Foreskin keratinocyte (primary cell): ENCODE measurements at places on chromosomes 1 and 21.
A peak's percentile ranks its signal among the peaks of the same experiment; 100 is the strongest.

DNA sequence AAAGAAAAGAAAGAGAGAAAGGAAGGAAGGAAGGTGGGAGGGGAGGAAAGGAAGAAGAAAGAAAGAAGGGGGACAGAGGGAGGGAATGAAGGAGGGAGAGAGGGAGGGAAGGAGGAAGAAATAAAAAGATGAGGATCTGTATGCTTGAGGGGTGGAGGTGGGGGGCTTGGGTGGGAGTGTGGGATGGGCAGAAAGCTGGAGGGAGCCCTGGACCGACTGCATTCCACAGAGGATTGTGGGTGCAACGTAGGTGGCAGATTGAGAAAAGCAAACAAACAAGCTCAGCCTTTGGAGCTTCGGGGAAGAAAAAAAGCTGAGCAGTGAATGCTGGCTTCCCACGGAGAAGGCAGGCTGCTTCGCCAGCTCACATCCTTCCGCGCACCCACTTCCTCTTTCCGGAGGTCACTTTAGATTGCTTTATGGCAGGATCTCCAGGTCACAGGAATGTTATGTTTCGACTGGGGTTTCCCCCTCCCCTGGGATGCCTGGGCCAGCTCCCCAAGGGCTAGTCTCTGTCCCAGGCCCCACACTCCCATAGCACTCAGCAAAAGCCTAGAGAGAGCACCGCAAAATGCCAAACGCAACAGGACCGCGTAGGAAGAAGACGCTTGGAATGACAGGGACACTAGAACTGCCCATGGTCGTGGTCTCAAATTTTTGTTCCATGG, 20.7 kb upstream of the LGALS8 start:
- DNase-seq = no peak

- DNase-seq = no peak
These were observed 228.6 kb downstream of the GPATCH2 start for GRCh38 chr1:217402301-217402700.

GRCh38 chr1:148290881-148291280, 138.8 kb upstream of the NBPF11 start:
- DNase-seq = no peak

GRCh38 chr1:2496746-2497145, 20.7 kb downstream of the PLCH2 start:
- DNase-seq = no peak

GRCh38 chr1:150234309-150234565, 1.7 kb downstream of the ANP32E start:
- DNase-seq = no peak

DNA sequence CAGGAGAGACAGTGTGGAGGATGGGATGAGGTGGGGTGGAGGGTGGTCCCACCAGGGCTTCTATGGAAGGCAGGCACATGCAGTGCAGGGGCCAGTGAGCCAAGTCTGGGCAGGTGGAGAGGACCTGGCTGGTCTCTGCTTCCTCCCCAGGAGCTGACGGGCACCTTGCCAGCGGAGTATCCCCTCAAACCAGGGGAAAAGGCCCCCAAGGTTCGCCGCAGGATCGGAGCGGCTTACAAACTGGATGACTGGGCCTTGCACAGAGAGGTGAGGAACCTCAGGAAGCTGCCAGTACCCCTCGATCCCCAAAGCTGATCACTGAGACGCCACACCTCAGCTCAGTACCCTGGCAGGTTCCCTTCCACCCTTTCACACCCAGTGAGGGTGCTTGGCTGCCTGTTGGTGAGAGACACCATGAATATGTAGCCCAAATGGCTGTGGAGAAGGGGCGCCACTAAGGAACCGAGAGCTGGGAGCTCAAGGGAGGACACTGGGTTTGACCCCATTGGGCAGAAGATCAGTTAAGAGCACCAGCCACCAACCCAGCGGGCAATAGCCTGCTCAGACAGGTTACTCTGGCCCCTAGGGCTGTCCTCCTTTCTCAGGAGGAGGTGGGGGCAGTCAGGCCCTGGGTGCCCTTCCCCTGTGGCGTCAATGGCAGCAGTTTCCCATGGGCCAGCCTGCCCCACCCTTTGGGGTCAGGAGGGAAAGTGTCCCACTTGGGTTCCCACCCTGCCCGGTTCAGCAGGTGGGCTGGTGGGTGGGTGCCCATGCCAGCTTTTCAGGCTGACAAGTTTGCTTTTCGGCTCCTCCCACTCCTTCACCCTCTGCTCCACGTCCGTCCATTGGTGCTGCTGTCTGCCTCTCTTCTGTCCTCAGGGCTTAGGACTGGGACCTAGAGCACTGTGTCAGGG, 5.5 kb downstream of the INAVA start:
- no peak for DNase-seq

- peak; percentile 62 for DNase-seq
These were observed at the start of gene CAPN2 for GRCh38 chr1:223712194-223712849. Gene CAPN2, plus strand, starts transcription at chr1:223712539. Its CDS starts 102 bp downstream, at chr1:223712641.

GRCh38 chr1:1630965-1631781, 800 bp upstream of the MMP23B start:
- DNase-seq = no peak

DNA sequence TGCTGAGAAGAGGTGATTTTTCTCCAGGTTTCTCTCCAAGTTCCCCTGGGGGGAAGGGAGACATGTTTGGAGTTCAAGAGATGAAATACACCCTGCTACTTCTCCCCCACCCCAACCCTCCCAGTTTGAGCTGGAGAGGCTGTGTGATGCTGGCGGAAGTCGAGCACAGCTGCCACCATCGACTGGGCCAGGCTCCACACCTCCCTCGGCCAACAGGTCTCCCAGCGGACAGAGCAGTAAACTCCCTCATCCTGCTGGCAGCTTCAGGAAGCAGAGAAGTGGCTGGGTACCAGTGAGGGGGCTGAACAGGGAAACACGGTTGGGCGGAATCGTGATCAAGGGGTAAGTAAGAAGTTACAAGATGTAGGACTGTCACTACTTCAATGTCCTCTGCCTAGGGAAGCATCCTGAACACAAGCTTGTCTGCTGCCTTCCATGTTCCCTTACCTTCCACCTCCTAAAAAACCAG, 6.6 kb upstream of the NHLH1 start:
- no peak for DNase-seq

DNA sequence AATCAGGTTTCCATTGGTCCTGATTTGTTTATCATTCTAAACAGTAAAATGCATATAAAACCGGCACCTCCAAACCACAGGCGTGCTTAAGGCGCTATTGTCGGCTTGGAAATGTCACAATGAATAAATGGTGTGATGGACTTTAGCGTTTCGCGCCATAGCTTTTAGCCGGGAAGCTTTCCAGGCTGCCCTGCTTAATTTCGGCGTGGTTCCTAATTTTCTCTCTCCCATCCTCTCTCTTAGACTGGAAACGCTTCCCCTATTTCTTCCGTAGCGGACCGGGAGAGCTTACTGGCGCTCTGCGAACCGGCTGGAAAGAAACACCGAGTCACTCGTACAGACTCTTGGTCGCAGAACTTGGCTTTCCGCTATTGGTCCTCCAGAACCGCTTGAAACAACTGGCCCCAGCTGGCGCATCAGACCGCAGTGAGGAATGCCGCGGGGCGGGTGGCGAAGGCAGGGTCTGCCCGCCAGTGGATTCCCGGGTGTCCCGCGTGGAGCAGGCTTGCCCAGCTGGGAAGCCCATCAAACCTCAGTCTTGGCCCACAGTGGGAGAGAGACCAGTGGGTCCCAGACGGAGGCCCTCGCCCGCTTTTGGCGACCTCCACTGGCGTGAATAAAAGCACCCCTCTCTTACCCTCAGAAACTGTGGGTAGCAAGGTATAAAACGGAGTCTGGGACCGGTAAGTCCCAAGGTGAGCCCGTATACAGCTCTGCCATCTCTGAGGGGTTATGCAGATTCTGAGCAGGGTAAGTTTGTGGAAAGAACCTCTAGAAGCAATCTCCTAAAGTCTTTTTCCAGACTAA, 4.0 kb upstream of the LHX8 start:
- no peak for DNase-seq

DNA sequence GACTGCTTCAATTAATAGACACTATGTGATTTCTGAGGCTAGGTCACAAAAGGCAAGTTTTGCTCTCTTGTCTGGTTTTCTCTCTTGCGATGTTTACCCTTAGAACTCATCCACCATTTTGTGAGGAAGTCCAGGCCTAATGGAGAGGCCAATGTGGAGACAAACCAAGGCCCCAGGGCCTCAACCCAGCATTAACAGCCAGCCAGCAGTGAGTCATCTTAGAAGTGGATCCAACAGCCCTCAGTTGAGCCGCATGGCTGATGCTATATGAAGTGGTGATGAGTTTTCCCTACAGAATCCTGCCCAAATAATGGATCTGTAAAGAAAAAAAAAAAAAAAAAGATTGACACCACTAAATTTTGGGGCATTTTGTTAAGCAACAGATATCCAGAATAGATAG, 95.1 kb downstream of the DNTTIP2 start:
- no peak for DNase-seq

- no peak for DNase-seq
These were observed 597.0 kb upstream of the RGS18 start for GRCh38 chr1:191561276-191561675.

- no peak for DNase-seq
These were observed 56.4 kb upstream of the SIPA1L2 start for GRCh38 chr1:232686346-232686745.

GRCh38 chr1:113540335-113540734, 150.0 kb downstream of the MAGI3 start:
- no peak for DNase-seq

DNA sequence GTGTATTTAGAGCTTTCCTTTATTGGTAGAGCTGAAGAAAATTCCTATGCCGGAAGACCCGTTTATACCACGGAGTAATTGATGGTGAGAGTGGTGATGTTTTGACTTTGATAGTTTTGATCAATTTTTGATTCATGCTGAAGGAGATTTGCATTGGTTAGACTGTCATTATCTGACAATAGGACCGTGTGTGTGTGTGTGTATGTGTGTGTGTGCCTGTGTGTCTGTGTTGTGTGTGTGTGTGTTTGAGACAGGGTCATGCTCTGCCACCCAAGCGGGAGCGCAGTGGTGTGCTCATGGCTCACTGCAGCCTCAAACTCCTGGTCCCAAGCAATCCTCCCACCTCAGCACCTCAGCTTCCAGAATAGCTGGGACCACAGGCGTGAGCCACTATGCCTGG, 9.6 kb downstream of the FMN2 start:
- no peak for DNase-seq

DNA sequence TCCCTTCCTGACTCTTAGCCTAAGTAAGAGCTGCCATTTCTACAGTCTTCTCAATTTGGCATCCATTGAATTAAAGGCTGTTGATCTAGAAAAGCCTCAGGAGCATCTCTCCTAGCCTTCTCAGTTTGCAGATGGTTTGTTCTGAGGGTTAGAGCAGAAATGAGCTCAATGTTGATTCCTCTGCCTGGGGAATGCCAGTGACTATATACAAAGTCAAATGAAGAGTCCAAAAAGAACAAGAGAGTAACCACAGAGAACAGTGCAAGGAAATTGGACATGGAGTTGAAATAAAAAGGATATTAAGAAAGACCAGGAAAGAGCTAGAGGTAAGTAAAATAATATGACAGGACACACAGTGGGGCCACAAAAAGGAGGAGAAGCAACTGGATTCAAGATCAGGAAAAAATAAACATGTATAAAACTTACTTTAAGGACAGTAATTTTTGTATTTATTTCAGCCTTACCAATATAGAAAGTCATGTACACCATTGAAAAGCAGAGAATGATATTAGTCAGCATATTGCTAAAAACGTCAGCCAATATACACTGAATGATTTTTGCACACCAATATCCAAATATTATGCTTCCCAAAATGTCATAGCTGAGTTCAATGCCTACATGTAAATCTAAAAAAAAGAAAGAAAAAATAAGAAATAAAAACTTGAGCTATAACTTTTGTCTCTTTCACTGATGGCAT, 21.3 kb downstream of the SLC9C2 start:
- DNase-seq = no peak

- DNase-seq = peak; percentile 11
These were observed 40.1 kb downstream of the TLR5 start for GRCh38 chr1:223102797-223103533.

DNA sequence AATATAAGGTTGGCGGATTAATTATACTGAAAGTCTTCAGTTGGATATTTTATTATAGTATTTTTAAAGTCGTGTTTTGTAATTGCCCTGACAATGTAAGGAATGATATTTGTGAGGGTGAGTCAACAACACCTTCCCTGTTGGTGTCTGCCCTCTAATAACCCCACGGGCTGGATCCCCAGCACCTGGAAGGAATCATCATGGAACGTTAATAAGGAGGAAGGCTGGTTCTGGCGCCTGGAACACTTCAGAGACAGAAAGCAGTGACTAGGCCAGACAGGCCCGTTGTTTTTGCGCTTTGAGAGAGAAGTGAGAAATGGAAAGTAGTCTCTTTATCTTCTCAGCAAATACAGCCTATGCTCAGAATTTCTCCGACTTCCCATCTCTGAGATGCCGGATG, 31.6 kb downstream of the TEX35 start:
- DNase-seq = peak; percentile 55

DNA sequence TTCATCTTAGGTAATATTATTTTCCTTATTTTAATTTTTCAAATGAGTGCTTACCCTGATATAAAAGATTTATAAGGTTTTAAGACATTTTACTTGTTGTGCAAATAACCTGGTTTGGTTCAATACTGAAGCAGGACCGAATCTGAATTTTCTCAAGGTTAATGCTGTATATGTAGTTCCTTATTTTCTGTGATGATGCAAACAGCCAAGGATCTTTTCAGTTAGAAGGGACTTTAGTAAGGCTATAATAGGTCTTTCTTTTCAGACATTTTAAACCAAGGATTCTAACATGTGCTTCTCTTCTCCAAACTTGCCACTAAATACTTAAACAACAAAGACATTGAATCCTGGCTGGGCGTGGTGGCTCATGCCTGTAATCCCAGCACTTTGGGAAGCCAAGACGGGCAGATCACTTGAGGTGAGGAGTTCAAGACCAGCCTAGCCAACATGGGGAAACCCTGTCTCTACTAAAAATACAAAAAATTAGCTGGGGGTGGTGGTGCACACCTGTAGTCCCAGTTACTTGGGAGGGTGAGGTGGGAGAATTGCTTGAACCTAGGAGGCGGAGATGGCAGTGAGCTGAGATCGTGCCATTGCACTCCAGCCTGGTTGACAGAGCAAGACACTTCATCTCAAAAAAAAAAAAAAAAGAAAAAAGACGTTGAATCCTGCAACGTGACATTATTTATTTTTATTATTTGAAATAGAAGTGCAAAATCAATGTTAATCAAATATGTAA, 3.2 kb upstream of the ARPC5 start:
- no peak for DNase-seq

GRCh38 chr1:210074904-210075303, 136.9 kb downstream of the SYT14 start:
- no peak for DNase-seq

DNA sequence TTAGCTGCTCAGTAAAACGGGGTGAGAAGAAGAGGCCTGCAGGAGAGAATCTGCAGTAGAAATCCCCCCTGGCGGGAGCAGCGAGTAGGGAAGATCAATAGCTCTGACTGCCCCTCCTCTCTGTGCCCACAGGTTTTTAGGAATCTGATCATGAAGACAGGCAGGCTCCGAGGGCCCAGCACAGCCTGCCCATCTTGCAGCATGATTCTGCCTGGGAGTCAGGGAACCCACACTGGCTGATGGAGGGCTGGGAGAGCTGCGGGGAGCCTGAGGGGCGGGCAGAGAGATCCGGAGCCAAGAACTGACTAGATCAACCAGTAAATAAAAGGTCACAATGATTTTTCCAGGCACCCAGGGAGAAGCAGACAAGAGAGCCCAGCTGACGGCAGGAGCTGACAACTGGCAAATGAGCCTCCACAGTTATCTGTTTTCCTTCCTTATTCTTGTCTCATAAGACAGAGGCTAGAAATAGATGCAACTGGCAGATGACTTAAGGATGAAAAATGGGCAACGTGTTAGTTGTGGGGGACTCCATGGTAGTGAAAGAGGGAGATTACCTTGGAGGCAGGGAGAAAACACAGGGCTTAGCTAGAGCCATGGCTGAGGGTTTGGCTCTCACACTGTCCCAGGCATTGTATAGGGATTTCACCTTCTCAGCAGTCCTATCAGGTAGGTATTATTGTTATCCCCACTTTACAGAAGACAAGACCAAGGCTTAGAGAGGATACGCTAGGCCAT, 116.2 kb downstream of the PLXNA2 start:
- no peak for DNase-seq
